ENCODE measurements at places on chromosomes 1 and 21.

DNA sequence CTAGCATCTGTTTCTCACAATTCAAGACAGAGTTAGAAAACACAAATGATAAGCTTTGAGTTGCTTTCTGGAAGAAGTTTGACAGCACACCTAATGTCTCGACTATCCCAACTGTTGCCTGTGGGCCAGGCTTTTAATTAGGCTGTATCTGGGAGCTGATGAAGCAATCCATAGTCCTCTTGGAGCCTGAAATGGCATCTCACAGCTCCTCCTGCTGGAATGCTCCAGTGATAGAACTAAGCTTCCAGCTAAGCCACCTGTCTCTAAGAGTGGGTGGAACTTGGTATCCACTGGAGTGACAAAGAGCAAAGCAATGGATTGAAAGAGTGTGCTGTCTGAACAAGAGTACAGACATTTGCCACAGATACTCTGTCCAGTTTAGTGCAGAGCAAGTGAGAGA is 605.3 kb upstream of the NR5A2 start:
- DNase-seq, result no peak

GRCh38 chr1:91022518-91022929 is 689 bp upstream of the ZNF644 start:
- no peak for DNase-seq

DNA sequence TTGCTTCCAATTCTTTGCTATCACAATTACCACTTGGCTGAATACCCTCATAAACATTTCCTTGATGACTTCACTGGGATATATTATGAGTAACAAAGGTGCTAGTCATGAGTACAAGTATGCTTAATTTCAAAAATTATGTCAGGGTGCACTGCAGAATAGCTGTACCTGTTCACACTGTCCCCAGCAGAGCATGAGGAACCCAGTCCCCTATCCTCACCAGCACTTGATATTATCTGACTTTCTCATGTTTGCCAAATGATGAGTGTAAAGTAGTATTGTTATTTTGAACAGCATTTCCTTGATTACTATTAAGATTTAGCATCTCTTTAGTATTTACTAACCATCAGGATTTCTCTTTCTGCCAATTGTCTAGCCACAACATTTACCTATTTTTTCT is 33.5 kb upstream of the TNFSF4 start:
- no peak for DNase-seq

DNA sequence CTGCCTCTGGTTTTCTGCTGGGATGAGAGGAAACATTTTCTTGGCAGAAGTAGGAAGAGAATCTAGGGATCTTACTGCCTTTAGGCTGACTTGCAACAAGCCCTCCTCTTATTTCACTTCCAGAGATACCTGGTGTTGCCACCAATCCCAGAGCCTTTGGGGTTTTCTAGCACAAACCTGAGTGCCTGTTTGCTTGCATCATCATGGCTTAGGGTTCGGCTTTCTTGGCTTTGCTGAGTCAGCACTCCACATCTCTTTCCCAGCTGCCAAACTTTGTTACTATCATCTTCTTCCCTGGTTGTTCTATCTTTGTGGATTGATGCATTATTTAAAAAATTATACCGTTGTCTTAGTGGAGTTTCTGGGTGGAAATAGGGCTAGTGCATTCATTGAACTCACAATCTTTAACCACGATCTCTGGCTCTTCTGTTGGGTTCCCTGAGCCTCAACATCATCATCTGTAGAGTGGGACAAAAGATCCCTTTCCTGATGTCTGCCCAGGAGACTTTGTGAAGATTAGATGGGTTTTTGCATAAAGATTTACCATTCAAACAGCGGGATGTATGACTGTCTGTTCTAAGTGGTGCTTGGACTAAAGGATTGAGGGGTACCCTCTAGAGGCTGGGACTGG is 76.6 kb upstream of the SELENON start:
- DNase-seq, result no peak

DNA sequence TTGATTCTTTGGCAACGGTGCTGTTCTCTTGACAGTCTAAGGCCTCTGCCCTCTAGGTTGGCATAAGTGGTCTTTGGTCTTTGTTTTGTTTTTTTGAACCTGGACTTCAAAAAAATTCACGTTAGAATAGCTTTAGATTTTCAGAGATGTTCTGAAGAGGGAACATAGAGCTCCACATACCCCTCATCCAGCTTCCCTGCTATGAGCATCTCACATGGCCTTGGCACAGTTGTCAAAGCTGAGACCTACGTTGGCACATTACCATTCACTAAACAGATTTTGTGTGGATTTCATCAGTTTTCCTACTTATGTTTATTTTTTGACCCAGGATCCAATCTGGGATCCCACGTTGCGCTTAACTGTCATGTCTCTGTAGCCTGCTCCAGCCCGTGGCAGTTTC is 60.8 kb downstream of the ARHGEF10L start:
- no peak for DNase-seq

DNA sequence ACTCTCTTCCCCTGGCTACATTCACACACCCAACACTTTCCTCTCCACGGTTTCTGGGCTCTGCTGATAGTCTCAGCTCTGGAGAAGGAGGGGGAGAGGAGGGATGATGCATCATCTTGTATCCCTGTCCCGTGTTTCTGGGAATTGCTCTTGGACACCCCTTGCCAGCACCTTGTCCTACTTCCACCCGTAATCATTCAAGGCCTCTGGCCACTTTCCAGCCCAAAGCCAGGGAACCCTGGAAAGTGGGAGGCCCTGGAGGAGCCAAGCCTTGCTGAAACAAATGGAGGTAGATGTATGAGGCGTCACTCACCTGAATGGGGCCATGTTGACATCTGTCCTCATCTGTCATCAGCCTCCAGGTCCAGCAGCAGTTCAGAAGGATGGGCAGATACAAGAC is 4.4 kb downstream of the PLEKHO1 start:
- DNase-seq, result no peak

GRCh38 chr1:229886636-229887035 is 180.4 kb upstream of the GALNT2 start:
- DNase-seq, result no peak

DNA sequence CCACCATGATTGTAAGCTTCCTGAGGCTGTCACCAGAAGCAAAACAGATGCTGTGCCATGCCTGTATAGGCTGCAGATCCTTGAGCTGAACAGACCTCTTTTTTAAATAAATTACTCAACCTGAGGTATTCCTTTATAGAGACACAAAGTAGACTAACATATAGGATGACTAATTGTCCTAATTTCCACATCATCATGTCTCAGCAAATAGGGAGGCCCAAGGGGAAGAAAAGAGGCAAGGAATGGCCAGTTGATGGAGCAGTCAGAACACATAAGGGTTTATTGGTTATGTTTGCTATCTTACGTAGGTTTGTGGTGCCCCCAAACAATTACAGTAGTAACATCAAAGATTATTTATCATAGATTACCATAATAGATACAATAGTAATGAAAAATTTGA is 126.2 kb downstream of the RASAL2 start:
- DNase-seq, result no peak

DNA sequence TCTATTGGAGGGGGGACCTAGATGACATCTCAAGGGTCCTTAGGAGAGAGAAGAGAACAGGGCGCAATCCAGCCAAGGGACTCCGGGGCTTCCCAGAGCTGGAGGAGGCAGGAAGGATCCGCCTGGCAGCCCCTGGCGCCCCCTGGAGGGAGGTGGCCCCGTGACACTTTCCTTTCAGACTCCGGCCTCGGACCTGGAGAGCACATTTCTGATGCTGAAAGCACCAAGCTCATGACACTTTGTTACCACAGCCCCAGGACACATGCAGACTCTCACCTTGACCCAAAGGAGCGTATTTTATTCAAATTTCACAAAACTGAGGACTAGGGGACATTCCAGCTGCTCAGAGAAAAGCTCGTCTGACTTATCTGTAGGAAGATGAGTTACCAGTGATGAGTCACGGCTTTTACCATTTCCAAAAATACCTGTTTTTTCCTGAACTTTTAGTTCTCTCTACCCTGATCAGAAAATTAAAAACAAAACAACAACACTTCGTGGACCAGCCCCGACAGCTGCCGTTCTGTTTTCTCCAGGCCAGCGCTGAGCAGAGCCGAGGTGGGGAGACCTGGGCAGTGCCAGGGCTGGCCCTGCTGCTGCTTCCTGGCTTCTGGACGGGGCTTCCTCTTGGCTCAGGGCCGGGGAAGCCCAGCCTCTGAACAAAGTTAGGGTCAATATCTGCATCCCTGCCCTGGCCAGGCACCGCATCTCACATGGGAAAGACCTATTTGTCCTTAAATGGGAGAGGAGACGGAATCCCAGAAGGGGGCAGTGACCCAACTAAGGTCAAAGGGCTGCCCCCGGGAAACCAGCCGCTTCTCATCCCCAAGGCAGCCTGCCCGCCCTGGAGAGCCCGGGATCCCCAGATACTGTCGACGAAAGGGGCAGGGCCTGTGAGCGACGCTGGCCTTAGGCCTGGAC is 21.6 kb upstream of the POFUT2 start:
- DNase-seq, result no peak

- DNase-seq, result no peak
These were observed 51.8 kb downstream of the ANGPTL1 start for GRCh38 chr1:178819123-178819522.

- no peak for DNase-seq
These were observed 42.5 kb upstream of the GPR52 start for GRCh38 chr1:174405219-174405618.

- no peak for DNase-seq
These were observed 26.0 kb upstream of the POFUT2 start for GRCh38 chr21:45313682-45314081.

GRCh38 chr1:118304722-118305359 is 119.8 kb upstream of the SPAG17 start:
- DNase-seq, result no peak

- no peak for DNase-seq
These were observed 357.0 kb downstream of the TTLL7 start for GRCh38 chr1:83641796-83642443.

DNA sequence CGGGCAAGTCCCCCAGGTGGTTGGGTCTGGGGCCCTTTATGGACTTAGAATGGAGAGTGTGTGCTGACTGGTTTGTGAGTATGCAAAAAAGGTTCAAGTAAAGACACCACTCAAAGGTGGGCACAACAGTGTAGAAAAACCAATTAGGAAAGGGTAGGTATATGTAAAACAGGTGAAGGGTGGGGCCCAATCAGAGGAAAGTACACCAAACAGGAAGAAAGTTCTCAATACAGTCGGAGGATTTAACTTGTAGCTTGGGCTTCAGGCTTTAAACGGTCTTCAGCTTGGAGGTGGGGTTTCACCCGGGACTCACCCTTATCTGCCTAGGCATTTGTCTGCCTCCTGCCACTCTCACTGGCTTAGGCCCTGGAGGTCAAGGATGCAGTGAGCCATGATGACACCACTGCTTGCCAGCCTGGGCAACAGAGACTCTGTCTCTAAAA is 6.8 kb upstream of the PUM1 start:
- no peak for DNase-seq

DNA sequence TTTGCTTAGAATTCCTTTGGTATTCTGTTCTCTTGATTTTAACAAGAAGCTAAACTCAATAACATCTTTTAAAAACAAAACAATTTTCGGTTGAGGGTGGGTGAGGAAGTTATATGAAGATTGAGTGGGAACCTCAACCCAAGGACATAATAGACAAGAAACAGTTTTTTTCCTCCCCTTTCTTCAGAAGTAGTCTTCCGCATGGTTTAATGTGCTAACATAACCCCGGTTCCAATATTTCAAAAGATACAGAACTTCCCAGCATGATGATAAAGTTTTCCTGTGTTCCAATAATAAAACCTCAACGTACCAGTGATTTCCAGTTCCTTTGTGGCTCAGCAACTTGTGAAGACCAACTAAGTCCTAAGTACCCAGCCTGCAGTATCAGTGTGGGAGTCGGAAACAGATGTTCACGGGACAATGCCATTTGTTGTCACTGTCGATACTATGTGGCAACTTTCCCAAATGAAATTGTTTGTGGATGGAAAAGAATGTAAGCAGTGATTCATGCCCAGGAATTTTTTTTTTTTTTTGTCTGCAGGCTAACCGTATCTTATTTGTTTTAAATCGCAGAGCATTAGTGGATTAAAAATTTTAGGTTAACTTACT is 48.5 kb downstream of the NR5A2 start:
- no peak for DNase-seq

DNA sequence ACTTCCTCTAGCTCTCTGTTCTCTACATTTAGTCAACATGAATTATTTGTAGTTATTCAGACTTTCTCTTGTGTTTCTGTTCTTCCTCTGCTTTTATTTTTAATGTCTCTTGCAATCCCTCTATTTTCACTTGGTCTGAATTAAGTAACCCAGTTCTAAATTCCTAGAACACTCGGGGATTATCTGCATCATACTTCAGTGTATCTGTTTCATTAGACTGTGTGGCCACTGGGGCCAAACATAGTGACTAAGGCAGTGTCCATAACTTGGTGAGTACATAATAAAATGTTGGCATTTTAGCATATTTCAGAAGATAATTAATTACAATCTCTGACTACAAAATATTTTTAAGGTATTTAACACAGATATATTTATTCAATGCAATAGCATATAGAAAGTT is 1087.2 kb upstream of the B3GALT2 start:
- no peak for DNase-seq

DNA sequence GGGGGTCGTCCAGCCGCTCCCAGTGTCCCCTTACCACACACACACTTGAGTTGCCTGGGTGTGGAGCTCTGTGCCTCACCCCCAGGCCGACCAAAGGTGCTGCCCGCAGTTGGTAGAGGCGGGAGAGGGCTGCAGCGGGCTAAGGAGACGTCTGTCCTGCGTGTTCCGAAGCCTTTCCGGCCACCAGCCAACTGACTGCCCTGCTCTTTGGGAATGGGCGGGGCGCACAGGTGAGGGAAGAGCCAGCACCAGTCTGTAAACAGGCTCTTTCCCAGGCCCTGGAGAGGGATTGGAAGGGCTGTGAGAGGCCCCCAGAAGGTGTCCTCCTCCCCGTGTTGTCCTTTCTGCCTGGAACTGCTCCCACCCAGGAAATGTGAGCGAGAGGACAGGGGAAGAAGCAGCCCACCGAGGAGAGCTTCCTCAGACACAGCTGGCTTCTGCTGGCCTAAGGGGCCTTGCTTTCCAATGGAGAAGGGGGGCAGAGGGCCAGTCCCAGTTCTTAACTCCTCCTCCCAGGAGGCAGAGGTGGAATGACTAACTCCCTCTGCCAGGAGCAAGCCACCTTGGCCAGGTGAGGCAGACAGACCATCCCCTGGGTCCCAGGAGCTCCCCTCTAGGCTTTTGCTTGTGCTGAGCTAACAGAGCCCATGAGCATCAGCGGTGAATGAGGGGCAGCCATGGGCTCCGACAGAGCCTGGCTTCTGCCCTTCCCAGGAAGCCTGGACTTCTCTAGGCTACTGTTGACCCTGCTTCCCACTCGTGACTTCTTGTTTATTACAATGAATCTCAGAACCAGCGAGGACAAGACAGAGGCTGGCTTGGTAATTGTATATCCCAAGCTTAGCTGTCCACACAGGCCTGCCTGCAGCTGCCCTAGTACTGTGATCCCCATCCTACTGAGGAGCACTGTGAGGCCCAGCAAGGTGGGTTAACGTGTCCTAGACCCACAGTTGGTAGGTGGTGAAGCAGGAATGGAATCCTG is 158.1 kb upstream of the COA6 start:
- DNase-seq, result no peak

DNA sequence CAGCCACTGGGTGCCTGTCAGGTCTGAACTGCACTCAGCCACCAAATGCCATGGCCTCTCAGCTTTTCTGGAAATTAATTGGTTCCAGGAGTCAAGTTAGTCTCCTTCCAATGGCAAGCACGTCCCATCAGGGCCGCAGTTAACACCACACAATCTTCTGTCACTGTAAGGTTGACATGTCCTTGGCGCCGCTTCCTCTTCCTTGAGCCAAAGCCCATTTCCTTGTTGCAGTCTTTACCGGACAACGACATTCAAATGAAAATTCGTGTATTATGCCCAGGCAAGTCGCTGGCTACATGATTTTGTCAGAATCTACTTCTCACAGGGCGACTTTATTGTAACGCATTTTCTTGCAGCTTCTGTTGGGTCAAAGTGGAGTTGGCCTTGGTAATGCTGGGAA is 430.6 kb upstream of the KAZN start:
- no peak for DNase-seq

- no peak for DNase-seq
These were observed 3.7 kb upstream of the IBA57 start for GRCh38 chr1:228161866-228162265.
